ENCODE measurements at places on chromosomes 6 and 20.

- DNase-seq, result no peak
These were observed 134.7 kb upstream of the CDYL start for GRCh38 chr6:4641461-4641860.

DNA sequence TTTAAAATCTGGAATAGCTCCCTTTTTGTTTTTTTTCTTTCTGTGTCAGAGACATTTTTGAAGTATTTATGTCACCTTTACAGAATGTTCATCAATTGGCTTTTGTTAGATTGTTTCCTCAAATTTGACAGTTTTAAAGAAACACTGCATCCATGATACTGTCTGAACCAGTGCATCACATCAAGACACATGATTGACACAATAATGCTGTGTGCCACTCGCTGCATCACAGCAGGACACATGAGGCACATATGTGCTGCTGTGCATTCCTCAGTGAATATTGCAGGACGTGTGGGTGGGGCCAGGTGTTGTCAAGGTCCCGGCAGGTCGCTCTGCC lies 37.4 kb downstream of the ERMARD start:
- no peak for DNase-seq

GRCh38 chr20:57780906-57781305 lies 71.1 kb upstream of the PMEPA1 start:
- DNase-seq, result no peak

- DNase-seq, result no peak
These were observed 1.1 kb upstream of the SIM1 start for GRCh38 chr6:100465701-100466409.

- no peak for DNase-seq
These were observed 156.4 kb downstream of the EYA2 start for GRCh38 chr20:47050996-47051395.

DNA sequence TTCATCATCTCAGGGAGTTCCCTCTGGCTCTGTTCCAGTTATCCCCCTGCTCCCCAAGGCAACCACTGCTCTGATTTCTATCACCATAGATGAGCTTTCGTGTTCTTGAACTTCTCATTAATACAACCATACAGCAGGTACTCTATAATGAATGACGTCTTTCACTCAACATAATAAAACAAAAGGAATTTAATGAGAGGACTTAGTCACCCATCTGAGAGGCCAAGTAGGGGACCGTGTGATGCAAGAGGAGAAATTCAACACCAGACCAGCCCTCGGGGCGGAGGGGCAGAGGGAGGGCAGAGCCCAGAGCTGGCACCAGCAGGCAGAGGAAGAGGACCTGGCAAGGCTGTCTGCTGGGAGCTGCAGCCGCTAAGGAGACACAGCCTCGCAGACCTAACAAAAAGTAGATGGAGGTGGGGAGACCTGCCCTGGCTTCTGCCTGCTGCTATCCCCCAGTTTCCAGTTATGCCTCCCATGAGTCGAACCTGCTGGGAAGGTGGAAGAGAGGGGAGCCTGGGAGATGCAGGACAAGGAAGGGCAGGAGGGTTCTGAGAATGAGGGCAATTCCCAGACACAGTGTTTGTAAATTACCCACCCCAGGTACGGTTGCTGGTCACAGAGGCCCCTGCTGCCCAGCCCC lies 13.8 kb downstream of the CCN5 start:
- peak; percentile 9 for DNase-seq

DNA sequence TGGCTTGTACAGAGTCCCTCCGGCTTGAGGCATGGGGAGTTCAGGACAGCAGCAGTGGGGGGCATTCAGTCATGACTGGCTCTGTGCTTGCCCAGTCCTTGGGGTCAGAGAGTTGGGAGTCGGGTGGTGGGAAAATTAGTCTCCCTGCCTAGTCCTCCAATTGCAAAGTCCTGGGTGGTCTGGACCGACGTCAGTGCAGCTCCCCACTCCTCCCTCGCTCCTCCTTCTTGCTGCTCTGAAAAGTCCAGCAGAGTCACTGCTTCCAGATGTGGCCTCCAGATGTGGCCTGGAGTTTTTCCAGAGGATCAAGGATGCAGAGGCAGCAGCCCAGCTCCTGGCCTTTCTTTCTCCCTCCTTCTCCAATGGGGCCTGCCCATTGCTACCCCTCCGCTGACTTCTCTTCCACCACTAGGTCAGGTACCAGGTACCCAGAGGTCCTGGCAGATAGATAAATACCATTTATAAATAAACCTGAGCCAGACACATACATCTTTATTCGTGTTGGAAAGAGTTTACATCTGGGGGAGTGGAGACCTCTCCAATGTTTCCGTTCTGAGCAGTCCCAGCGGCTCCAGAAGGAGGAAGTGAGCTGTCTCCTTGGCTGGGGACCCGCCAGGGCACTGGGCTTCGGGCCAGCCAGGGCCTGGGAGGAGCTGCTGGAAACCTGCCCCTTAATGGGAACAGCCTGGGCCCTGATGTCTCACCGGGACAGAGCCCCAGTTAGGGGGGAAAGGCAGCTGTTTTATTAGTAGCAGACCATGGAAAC lies 49.0 kb upstream of the RNF24 start:
- DNase-seq, result peak; percentile 32

DNA sequence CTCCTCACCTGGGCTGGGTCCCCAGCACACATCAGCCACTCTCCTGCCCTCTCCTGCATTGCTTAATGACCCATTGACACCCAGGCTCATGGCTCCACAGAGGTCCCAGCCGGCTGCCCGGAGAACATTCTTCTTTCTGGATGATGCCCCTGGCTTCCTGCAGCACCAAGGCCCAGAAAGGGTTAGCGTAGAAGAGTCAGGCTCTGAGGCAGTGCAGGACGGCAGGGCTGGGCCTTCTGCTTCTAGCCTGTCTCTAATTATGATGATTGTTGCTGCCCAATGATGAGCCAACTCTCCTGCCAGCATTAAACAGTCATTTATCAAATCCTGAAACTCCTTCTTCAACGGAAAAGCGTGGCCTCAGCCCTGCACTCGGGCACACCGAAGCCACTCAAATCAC lies 66.4 kb downstream of the ZNF217 start:
- no peak for DNase-seq

DNA sequence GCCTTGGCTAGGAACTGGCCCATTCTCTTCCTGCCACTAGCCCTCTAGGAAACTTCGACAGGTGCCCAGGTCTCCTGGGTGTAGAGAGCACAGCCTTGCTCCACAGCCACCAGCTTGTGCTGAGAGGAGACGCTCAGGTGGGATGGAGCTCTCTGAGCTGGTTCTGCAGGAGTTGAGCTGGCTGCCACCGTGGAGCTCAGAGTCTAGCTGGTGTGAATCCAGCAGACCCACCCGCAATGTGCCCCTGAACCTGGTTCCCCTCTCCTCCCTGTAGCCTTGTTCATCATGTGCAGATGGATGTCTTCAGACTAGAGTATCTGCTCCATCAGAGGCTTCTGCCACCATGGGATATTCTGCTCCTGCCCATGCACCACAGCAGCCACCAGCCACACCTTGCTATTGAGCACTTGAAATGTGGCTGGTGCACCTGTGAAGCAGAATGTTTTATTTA lies 222.5 kb downstream of the SYNDIG1 start:
- DNase-seq, result no peak

DNA sequence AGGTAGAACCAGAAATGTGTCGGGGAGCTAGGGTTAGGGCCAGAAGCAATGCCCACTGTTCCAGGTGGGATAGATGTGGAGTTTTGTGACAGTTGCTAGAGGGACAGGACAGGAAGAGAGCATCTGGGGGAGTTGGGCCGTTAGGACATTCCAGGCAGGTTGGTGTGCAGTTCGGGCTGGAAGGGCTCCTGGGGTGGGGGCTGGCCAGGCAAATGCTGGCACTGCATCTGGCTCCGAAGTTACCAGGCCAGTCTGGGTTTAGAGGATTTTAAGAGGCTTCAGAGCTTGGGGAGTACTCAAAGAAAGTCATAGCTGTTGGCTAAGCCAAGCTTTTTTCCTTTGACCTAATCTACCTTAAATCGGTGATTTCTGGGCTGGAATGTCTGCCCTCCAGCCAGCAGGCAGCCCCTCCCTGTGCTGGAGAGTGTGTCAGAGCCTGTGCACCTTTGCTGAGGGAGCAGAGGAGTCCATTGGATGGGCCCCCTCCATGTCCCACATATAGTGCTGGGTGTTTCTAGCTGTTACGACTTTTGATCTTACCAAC lies 20.8 kb downstream of the PLCG1 start:
- no peak for DNase-seq

- DNase-seq, result no peak
These were observed 41.1 kb downstream of the PDE10A start for GRCh38 chr6:165621940-165622339.

DNA sequence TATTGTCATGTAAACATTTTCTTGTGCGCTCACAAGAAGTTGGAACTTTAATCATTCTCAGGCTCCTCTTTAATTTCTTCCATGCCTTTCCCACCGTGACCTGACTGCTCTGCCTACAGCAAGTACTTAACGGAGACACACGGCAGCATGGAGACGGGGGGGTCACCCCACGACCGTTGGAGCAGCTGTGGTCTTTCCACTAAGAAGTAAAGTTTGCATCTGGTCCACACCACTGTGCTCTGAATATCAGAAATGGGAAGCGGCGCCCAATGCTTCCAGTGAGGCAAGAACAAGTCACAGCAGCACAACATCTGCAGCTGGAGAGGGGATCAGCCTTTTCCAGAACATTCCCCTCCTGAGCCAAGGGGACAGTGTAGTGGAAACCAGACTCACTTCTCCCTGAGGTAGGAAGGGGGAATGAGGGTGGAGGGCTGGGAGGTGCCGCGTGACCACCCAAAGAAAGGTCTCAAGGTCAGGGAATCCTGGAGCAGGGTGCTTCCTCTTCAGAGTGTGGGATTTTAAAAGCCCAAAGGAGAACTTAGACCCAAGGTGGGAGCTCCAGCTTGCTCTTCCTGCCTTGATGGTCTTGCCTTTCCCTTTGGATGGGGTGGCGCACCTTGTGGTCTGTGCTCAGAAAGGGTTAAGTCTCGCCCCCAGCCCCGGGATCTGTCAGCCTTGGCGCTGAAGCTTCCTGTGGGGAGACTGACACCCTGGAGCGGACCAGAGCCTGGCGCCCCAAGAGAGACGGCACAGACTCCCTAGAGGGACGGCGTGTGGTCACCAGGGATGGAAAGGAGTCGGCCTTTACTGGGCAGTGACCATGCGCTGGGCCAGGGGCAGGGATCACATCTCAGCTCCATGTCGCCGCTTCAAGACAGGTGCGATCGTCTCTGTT lies 25.6 kb upstream of the SMOC2 start:
- no peak for DNase-seq

DNA sequence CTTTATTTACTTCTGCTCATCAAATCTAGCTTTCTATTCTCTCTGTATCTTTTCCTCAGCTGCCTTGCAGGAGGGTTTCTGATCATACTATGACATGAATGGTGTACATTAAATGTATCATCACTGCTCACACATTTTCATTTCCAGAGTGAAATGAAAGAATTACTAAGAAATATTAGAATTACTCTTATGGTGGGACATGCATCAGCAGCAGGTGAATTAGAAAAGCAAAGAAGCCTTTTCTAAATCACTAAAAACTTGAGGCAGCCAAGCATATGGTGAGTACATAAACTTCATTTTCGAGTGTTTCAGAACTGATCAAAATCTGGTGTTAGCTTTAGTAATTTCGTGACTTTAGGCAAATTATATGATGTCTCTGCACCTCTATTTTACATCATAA lies 23.6 kb downstream of the IL17A start:
- no peak for DNase-seq

DNA sequence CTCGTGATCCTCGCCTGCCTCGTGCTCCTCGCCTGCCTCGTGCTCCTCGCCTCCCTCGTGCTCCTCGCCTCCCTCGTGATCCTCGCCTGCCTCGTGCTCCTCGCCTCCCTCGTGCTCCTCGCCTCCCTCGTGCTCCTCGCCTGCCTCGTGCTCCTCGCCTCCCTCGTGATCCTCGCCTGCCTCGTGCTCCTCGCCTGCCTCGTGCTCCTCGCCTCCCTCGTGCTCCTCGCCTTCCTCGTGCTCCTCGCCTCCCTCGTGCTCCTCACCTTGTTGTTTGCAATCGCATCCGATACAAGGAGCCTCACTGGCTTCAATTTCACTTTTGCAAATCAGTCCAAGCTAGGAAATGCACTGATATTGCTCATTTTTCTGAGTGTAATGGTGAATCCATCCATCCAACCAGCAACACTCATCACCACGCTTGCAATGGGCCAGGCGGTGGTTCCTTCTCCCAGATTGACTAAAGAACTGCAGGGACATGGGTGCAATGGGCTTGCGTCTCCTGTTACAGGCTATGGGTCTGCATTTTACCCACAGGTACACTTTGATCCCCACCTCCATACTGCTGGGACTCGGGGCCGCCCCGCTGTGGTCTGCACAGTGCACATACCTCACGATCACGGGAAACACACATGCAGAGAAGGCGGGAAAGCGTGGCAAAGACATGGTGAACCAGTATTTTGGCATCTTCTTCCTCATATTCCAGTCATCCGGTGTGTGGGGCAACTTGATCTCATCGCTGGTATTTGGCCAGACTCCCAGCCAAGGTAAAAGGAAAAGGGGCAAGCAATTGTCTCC lies 4.6 kb downstream of the UNC93A start:
- DNase-seq, result no peak

- peak; percentile 34 for DNase-seq
These were observed 65.1 kb downstream of the PLG start for GRCh38 chr6:160766989-160767646.

GRCh38 chr6:99761711-99762110 lies 155.1 kb downstream of the PRDM13 start:
- no peak for DNase-seq

GRCh38 chr20:35891375-35891774 lies 62.9 kb downstream of the SCAND1 start:
- DNase-seq, result no peak

Data from CD4-positive, alpha-beta T cell treated with Interleukin-1 beta for 1 hour (primary cell).